ENCODE measurements at places on chromosomes 1 and 21.

- no peak for DNase-seq
These were observed 223.8 kb downstream of the PTPRU start for GRCh38 chr1:29460041-29460610.

DNA sequence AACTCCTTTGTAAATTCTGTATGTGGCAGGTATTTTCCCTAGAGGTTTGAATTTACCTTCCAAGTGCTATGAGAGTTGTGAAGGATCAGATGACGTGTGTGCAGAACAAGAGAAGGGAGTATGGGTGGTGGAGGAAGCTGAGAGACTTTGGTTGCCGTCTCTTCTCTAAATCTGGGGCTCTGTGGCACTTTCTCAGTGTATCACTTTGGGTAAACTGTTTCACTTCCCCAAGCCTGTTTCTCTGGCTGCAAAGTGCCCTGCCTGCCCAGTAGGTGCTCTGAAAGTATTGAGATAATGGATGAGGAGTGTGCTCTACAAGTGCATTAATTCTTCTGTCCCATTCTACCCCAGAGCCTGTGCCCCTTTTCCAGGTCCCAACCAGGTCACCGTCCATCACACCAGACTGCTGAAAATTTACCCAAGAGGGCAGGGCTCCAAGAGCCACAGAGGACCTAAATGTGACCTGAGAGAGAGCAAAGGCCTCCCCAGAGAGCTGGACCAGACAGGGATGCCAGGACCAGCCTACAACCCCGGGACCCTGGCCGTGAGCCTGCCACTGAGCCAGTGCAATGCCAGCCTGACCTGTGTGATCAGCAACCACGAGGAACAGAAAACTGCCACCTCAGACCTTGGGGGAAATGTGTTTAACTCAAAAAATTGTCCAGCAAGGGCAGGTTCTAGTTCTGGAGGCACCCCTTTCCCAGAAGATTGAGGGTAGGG, 131.6 kb upstream of the ETV3 start:
- no peak for DNase-seq

DNA sequence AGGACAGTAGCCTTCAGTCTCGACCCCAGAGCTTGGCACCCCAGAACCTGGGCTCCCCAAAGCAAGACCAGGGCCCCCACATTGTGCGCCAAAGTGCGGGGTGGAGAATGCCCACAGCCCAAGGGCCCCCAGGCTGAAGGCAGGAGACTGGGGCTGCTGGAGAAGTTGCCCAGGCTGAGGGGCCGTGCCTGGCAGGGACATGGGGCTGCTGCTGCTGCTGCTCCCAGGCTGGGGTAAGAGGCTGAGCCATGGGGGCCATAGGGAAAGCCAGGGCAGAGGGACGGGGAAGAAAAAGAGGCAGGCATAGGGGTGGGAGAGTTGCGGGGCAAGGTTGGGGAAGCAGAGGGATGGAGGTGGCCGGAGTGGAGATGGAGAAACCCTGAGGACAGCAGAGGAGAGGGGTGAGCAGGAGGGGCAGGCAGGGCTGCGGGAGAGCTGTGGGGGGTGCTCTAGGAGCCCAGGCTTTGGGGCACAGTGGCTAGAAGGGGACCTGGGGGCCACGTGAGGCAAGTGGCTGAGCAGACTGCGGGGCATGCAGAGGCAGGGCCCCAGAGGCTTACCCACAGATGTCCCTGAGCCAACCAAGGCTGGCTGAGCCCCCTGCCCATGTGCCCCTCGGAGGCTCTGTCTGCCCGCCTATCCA, 18.9 kb downstream of the SLC27A3 start:
- no peak for DNase-seq

GRCh38 chr1:87091425-87091824, 177.0 kb downstream of the HS2ST1 start:
- no peak for DNase-seq

DNA sequence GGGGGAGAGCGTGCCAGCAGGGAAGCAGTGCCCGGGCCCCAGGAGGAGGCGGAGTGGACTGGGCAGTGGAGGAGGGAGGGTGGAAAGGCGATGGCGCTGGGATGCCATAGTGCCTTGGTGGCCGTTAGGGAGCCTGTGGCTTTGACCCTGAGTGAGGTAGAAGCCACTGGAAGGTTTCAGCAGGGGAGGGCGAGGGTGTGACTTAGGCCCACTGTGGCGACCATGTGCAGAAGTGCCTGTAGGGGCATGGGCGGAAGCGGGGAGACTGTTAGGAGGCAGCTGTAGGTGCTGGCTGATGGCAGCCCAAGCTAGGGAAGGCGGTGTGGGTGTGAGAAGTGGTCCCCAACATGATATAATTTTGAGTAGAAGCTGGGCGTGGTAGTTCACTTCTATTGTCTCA, 28.2 kb downstream of the LHX4 start:
- no peak for DNase-seq

GRCh38 chr1:50971748-50972305, 1.8 kb downstream of the CDKN2C start:
- DNase-seq = peak; percentile 16

GRCh38 chr1:6316240-6317097, 55.6 kb upstream of the GPR153 start:
- peak; percentile 45 for DNase-seq

DNA sequence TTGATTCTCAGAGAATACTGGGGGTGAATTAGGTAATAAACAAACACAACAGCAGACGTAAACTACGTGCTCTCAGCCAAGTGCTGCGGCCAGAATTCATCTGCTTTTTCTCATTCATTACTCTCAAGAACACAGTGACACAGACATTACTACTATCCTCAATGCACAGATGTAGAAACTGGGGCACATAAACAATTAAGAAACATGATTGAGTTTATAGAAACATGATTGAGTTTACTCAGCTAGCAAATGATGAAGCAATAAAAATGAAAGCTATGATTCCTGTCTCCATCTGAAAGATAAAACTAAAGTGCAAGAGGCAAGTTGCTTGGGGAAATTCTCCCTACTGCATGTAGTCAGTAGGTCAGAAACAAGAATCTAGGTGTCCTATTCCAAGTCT, 140.5 kb downstream of the IFI44 start:
- peak; percentile 8 for DNase-seq

DNA sequence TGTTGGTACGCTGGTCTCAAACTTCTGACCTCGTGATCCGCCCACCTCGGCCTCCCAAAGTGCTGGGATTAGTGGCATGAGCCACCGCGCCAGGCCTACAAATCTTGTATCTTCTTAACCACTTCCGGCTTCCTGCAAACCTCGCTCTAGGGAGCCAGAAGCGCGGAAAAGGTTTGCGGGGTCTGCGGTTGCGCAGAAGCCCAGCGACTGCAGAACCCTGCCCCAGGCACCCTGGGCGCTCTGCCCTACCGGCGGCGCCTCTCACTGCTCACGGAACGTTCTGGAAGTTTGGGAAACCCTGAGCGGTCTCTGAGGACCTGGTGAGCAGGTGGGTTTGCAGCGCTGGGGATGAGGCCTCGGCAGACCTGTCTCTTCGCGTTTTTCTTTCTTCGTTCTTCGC, at the start of gene C1orf146:
Gene C1orf146, plus strand, starts transcription at position 195 of the 400 bp plus-strand sequence. CDS start 13,506 bp downstream, outside the sequence.
- DNase-seq = no peak

GRCh38 chr1:80282536-80282935, 1276.0 kb upstream of the ADGRL4 start:
- DNase-seq = no peak

GRCh38 chr1:11478571-11479374, at the start of gene DISP3:
Gene DISP3, plus strand, starts transcription at chr1:11479155. Its CDS starts 21,838 bp downstream, at chr1:11500993.
- DNase-seq = peak; percentile 80

DNA sequence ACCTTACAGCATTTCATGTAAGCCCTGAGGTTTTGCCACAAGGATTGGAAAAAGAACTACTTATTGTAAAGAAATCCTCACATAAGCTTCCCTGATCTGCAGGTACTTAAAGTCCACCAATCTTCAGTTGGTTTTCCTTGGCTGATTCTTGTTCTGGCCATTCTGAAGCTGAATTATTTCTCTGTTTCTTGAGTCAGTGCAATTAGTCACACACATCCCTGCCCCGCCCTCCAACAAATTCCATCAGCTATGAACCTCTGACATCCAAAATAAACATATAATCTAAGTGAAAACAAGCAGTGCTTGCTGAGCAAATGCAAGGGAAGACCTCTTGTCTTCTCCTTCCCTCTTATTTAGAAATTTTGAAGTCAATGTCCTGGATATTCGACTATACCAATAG, 8.2 kb upstream of the FNDC7 start:
- no peak for DNase-seq

DNA sequence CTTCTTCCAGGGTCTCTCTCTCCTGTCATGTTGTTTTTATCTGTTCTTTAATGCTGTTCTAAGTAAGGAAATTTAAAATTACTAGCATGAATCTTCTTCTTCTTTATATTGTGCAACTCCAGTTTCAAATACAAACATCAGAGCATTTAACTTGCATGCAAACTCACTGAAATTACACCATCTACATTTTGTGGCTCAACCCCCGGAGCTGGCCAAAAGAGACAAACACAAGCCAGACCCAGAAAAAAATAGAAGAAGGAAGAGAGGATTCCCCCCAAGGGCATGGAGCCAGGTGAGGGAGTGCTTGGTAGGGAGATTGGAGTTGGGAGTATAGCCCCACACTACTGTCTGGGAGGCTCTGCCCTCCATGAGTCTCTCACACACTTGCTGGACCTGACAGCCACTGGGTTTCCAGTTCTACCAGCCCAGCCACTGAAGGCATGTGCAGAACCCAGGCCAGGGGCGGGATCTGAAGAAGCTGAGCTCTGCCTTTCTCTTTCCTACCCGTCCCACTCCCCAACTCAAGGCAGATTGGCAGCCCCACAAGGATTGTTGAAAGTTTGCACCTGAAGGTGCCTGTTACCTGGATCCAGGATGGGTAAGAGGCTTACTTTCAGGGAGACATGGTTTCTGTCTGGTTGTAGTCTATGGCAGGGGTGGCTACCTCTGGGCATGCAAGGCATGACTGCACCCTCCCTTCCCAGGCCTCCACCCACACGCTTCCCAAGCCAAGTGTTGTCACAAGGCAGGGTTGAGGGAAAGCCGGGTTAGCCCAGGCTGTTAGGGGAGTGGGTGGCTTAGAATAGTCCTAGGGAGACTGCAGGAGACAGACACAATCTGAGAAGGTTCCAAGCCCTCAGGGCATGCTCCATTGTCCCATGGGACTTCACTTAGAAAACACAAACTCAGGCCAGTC, 297.2 kb downstream of the TGFB2 start:
- no peak for DNase-seq

- no peak for DNase-seq
These were observed 648.9 kb upstream of the CXADR start for GRCh38 chr21:16863908-16864307.

DNA sequence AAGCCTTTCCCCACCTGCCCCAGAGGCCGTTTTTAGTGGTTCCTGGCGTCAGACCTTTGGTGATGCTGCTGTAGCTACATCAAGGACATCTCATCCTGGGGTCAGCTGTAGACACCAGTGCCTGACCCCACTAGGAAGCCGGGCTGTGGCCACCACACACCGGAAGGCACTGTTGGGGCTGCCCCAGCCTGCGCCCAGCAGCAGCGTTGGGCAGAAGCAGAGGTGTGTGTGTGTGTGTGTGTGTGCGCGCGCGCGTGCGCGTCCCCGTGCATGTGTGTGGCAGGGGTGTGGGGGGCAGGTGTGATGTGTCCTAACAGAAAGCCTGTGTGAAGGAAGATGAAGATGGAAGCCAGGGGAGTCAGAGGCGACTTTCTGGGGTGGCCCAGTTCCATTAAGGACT, 62.0 kb upstream of the COL6A1 start:
- no peak for DNase-seq

DNA sequence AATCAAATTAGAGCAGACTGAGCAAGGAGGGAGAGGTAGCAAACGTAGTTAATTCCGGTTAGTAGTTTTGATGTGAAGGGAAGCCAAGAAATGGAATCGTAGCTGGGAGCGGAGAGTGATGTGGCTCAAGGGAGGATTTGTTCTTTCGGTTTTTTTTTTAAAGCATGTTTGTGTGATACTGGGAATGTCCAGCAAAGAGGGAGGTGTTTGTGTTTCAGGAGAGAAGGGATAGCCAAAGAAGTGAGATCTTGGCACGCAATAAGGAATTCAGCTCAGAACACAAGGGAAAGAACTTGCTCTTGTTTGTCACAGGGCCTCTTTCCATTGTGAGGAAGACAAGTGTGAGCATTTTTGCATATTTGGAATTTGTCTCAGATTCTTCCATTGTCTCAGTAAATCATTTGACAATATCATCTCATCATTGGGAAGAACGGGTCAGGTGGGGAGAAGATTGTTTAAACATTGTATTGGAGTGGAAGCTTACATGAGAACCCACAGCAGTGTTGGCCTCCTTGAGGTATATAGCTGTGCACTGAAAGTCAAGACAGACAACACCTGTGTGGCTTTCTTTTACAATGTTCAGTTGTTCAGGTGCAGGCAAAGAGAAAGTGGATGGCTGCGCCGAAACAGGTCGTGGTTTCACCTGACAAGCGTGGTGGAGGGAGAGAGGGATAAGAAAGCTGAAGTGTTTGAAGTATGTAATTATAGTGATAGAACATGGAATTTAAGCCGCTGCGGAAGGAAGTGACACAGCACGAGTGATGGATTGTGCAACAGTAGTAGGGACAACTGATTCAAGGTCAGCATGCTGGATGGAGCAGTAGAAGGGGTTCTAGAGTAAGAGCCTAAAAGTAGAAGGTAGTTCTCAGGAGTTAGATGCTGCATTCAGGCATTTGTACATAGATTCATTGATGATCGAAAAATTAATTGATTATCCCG, 25.4 kb downstream of the FMN2 start:
- DNase-seq = peak; percentile 18

- DNase-seq = no peak
These were observed 22.9 kb upstream of the DISP3 start for GRCh38 chr1:11455967-11456570.

- no peak for DNase-seq
These were observed 6.9 kb downstream of the HPCAL4 start for GRCh38 chr1:39684313-39684664.

DNA sequence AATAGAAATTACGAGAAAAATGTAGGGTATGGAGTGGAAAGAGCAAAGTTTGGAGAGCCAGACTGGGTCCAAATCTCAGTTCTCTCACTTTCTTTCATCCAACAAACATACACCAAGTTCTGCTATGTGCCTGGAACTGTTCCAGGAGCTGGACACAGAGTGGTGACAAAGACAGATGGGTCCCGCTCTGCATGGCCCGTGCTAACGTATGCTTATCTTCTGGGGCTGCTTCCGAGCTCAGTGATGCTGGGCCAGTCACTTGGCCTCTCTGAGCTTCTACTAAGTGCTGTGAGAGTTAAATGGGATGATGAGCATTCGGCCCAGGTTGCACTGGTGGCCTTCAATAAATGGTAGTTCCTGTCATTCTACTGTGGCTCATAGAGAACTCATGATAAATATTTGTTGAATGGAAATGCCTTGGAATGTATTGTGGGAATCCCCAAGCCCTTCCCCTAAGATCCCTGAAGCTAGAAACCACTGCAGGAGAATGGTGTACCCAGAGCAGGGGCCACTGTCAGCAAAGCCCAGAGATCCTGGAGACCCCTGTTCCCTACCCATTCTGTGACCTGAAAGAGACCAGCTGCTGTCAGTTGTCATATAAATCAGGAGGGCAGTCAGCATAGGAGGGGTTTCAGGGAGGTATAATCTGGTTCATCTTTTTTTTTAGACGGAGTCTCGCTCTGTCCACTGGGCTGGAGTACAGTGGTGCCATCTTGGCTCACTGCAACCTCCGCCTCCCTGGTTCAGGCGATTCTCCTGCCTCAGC, 3.8 kb downstream of the LEMD1 start:
- DNase-seq = peak; percentile 64

GRCh38 chr21:32413697-32414578, 1.4 kb downstream of the EVA1C start:
- DNase-seq = peak; percentile 25
